ENCODE measurements at places on chromosomes 4 and X. TPM values are rescaled to one million over a fixed set of nuclear protein-coding genes. Genes with fewer than 3 reads are reported as not detected.

AADAT gene
- 2.1 TPM for total RNA-seq

C1GALT1C1 gene
- 31.5 TPM for total RNA-seq

RIPPLY1 gene
- 2.4 TPM for total RNA-seq

MORF4L2 gene
- total RNA-seq: 2,011 TPM

MED12 gene
- total RNA-seq: 9.3 TPM

NAT8L gene
- 2.0 TPM for total RNA-seq

ADGRA3 gene
- 21.0 TPM for total RNA-seq

CT55 gene
- not detected for total RNA-seq

PDE5A gene
- total RNA-seq: 46.2 TPM

GABRE gene
- total RNA-seq: 32.4 TPM

CRMP1 gene
- not detected for total RNA-seq

ADH1A gene
- total RNA-seq: not detected

TRAM1L1 gene
- total RNA-seq: 3.3 TPM

IL2 gene
- not detected for total RNA-seq

GATA1 gene
- not detected for total RNA-seq

KIF4A gene
- total RNA-seq: 26.6 TPM

FAM149A gene
- 12.5 TPM for total RNA-seq

All from MG63 (cell line).